ENCODE measurements at places on chromosomes 16 and 17.
A peak's percentile ranks its signal among the peaks of the same experiment; 100 is the strongest.

GRCh38 chr17:32596628-32597027 lies 109.8 kb downstream of the CDK5R1 start:
- no peak for DNase-seq

DNA sequence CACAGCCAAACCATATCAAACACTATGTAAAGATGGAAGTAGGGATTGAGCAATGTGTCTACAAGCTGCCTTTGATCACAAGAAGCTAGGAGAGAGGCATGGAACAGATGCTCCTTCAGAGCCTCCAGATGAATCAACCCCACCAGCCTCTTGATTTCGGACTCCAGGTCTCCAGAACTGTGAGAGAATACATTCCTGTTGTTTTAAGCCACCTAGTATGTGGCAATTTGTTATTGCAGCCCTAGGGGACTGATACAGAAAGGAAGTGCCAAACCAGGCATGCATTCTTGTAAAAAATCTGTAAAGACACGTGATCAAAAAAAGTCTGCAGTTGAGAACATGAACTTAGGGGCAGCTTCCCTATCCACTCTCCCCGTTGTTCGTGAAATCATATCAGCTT lies 91.1 kb downstream of the C17orf67 start:
- no peak for DNase-seq

- no peak for DNase-seq
These were observed 79.1 kb downstream of the GPR139 start for GRCh38 chr16:19994466-19995170.

GRCh38 chr16:89981414-89981813 lies 32.9 kb downstream of the DEF8 start:
- DNase-seq: no peak

DNA sequence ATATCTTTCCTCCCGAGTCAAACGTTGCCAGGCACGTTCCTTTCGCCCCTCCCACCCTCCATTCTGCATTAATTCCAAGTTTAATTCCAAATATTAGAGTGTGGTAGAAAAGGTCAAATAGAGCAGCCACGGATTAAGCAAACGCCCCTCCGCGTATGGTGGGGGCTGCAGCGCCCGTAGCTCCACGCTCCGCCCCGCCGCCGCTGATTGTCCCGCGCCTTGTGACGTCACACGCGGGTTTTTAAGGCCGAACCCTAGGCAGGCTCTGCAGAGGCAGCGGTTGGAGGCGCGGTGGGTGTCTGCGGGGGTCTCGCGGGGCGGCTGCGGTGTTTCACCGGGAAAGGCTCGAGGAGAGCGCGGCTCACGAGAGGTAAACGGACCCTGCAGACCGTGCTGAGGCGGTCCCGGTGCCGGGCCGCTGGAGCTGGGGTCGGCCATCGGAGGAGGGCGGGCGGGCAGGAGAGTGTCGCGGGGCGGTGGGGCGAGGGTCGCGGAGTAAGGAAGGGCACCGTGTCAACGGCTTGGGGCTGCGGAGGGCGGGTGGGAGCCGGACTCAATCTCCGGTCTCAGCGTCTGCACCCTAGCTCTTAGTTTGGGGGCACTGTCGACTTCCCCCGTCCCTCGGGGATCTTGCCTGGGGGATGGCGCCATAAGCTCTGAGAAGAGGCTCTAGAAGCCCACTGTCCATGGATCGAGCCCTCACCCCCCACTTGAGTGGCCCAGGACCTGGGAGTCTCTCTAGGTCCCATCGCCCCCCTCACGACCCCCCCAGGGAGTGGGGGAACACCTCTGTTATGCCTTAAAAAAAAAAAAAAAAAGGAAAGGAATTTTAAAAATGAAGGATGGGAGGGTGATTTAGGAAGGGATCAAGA lies at the start of gene ARL4D:
ARL4D (plus strand) TSS at position 270 of the 872 bp plus-strand sequence. CDS start 740 bp downstream, outside the sequence.
- peak; percentile 91 for DNase-seq

DNA sequence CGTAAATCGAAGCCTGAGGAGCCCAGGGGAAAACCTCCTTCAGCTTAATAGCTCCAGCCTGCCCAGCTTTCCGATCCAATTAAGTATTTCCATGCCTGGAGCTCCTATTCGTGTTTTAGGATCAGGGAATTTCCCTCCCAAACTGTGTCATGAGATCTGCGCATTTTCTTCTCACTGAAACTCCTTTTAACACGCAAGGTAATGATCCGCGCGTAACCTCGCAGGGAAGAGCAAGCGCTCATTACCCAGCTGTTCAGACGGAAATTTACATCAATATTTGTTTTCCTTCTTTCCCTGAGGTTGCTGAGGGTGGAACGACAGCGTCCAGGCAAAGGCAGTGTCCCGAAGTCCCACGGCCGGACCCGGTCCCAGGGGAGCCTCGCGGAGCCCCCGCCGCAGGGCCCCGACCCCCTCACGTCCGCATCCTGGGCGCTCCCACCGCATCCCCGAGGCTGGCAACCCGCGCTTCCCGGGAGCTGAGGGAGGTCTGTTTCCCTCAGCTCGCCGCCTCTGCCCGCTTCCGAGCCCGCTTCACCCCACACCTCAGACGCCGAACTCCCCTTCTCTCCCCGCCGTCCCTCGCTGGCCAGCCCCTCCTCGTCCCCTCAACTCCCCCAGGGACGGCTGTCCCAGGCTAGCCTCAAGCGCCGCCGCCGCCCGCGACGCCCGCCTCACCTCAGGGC lies 415 bp downstream of the ABCA5 start:
- DNase-seq: peak; percentile 62

- no peak for DNase-seq
These were observed 155.7 kb upstream of the C17orf78 start for GRCh38 chr17:37219876-37220606.

DNA sequence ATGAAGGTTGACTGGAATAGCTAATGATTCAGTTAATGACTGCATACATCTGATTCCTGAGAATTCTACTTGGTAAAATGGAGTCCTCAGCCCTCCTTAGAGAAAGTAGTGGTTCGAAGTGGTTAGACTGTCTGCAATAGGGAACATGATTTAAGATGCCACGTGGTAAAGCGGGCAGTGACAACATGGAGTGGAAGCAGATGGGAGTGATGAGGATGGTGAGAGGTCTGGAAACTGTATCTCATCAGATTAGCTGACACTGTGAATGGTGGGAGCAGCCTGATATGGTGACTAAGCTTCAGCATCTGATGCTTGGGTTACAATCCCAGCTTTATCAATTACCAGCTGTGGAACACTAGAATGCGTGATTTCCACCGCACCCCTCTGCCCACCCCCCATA lies 8.4 kb downstream of the CDH11 start:
- no peak for DNase-seq

GRCh38 chr17:50072130-50072529 lies 16.2 kb downstream of the ITGA3 start:
- no peak for DNase-seq

- DNase-seq: no peak
These were observed 8.4 kb upstream of the ARHGAP17 start for GRCh38 chr16:25023556-25023955.

GRCh38 chr17:16913463-16913862 lies 58.5 kb downstream of the TNFRSF13B start:
- no peak for DNase-seq

DNA sequence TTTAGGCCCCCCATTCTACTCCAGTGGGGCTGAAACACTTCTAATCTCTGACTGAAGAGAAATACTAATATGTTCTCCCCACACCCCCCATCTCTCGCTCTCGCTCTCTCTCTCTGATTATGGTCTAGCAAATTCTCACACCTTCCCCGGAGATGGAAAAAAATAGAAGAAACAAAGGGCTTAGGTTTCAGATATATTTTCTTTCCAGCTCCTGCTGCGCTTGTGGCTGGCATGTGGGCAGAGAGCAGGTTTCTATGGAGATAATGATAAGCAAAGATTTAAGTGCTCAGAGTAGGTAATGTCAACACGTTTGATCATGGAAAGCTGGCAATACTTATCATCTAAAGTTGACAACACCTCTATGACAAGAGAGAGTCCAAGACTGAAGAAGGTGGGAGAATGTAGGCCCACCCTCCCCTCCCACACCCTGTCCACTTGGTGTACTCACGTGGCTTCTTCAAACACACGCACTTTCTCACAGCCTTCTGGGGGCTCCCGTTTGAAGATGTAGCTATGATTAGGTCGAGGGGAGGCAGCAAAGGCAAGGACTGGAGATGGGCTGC lies 8.0 kb upstream of the SLC35B1 start:
- peak; percentile 82 for DNase-seq

DNA sequence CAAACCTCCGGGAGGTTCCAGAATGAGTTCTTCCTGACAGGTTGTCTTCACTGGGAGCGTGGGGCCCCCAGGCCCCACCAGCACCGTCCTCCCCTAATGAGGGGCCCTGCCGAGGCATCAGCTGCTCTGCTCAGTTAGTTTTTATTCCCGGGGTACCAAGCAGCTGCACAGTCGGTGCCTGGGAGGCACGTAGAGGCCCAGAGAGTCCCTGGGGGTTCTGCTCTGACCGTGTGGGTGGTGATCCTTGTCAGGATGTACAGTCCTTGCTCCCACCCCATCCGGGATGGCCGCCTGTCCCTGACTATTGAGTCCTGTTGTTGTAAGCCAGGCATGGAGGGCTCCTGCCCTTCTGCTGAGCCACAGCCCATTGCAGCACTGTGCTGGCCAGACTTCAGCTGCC lies 18.5 kb downstream of the NMRAL1 start:
- DNase-seq: no peak

- DNase-seq: no peak
These were observed 385 bp downstream of the CFAP119 start for GRCh38 chr16:30761427-30761927.

GRCh38 chr17:44379887-44380286 lies 9.6 kb downstream of the ITGA2B start:
- no peak for DNase-seq

GRCh38 chr17:68993112-68993511 lies 37.9 kb upstream of the ABCA8 start:
- DNase-seq: no peak

GRCh38 chr17:45332989-45333701 lies 16.3 kb upstream of the MAP3K14 start:
- no peak for DNase-seq

DNA sequence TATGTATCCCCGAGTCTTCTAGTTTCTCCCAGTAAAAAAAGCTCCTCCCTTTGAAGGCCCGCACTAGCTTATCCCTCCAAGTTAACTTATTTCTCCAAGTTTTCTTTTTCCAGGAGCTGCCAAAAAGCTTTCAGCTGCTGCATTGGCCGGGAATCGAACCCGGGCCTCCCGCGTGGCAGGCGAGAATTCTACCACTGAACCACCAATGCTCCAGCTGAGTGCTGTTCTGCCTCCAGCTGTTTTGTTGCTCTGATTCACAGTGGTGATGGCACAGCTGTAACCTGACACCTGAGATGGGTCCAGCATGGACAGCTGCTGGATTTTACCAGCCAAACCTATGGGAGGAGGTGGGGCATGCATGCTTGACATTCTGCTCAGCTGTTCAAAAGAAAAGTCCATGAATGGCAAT lies 22.1 kb downstream of the VAC14 start:
- DNase-seq: peak; percentile 19

DNA sequence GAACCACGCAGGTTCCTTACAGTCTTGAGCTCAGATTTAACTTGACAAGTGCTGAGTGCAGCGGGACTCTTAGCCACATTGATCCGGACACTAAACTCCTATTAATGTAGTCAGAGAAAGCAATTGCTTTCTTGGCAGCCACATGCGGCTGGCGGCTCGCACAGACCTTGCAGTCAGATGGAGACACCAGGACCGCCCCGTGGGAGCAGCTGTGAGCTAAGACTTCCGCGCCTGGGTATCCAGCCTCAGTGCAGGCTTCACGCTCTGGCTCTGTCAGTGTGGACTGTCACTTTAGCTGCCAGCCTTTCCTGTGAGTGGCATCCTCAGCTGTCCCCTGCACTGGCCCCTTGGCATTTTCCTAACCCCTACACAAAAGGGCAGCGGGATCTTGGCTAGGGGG lies 80.9 kb upstream of the NLRP1 start:
- no peak for DNase-seq

DNA sequence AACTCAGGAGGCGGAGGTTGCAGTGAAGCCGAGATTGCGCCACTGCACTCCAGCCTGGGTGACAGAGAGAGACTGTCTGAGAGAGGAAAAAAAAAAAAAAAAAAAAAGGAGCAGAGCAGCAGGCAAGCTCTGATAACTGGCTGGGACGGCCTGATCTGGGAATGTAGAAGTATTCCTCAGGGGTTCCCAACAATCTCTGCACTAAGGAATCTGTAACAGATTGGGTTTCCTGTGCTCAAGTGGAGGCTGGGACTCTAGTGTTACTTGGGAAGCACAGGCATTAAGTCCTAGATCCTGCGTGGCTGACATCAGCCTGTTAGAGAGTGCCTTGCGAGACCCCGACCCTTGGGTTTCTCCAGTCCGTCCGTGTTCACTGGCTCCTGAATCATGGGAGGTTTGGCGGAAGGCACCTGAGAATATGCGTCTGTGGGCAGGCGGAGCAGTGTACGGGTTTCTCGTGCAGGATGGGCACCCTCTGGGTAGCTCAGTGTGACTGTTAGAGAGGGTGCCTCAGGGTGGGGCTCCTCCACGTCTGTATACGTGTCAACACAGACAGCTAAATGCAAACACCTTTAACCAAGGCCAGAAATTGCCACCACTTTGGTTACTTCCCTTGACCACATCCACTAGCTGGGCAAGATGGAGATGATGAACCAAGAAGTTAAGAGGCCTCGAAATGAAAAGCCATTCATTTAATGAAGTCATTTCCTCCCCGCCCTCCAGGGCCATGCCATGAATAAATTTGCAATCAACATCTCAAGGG lies 174.9 kb upstream of the RPL38 start:
- no peak for DNase-seq

DNA sequence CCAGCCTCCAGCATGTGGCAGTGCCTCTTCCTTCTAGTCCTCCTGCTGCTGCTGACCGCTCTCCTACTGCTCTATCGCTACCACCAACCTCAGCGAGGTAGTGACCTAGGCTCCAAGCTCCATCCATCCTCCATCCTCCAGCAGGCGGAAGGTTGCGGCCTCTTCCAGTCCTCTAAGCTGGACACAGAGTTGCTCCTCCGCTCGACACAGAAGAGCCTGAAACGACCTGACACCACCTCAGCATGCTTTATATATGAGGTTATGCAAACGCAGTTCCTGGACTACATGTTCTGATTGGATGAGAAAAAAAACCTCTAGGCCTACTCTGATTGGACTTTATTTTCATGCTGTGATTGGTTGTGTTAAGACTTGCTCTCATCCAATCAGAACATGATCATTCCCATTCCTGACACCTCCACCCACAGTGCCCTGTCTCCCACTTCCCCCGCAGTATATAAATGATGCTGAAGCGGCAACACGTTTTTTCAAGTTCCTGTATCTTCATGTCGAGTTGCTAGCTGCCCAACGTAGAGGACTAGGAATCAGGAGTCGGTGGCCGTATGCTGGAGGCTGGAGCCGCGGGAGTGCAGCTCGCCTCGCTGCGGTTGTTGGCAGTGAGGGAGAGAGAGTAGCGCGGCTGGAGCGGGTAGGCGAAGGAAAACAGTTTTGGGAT lies 398.1 kb downstream of the KCNJ18 start:
- no peak for DNase-seq

- DNase-seq: no peak
These were observed 6.5 kb downstream of the SLC47A2 start for GRCh38 chr17:19709841-19710240.

- no peak for DNase-seq
These were observed 267.9 kb downstream of the CBLN1 start for GRCh38 chr16:49013727-49014080.

- DNase-seq: no peak
These were observed 13.5 kb upstream of the SLC47A2 start for GRCh38 chr17:19729900-19730299.

GRCh38 chr17:78573955-78574354 lies 3.2 kb downstream of the DNAH17 start:
- no peak for DNase-seq

Measured in NCI-H2081 (cell line).